CD8-positive, alpha-beta memory T cell (primary cell): ENCODE measurements at places on chromosomes 5 and 9. TPM values are rescaled to one million over a fixed set of nuclear protein-coding genes. Genes with fewer than 3 reads are reported as not detected.
A peak's percentile ranks its signal among the peaks of the same experiment; 100 is the strongest.

GRCh38 chr9:134027561-134027960, 2.3 kb downstream of the BRD3OS start:
- H3K27me3 ChIP-seq, result no peaks in the 10 kb centered on the region
- H3K36me3 ChIP-seq, result no peaks in the 10 kb centered on the region
- H3K27ac ChIP-seq, result no peak overlapping the region
- no peak for DNase-seq

DNA sequence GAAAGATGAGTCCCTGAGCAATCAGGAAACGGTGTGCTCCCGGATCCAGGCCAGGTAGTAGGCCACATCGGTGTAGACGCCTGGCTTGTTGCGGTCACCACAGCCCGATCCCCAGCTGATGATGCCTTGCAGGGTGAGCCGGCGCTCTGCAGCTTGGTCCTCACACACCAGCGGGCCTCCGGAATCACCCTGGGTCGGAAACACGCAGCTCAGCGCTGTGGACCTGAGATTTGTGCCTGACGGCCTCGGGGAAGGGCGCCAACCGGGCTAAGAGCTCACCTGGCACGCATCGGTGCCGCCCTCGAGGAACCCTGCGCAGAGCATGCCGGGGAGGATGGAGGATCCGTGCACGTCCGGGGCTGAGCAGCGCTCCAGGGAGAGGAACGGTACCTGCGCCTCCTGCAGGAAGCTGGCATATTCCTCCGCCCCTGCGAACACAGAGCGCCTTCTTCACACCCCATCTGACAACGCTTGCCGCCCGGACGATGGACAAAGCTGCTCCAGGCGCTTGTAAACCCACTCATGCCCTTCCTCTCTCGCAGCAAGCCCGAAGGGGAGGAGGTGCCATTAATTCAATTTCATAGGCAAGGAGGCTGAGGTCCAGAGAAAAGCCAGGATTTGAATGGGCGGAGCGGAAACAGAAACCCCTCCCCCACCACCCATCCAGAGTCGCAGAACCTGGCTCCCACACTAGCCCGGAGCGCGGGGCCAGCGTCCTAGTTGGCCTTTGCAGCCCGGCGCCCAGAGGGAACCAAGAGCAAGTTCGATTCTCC, 2.0 kb upstream of the PFN3 start:
- H3K4me3 ChIP-seq, result peak overlapping the region; percentile 69
- H3K4me1 ChIP-seq, result peaks cover 35% of the 10 kb centered on the region
- no peaks in the 10 kb centered on the region for H3K27me3 ChIP-seq

DNA sequence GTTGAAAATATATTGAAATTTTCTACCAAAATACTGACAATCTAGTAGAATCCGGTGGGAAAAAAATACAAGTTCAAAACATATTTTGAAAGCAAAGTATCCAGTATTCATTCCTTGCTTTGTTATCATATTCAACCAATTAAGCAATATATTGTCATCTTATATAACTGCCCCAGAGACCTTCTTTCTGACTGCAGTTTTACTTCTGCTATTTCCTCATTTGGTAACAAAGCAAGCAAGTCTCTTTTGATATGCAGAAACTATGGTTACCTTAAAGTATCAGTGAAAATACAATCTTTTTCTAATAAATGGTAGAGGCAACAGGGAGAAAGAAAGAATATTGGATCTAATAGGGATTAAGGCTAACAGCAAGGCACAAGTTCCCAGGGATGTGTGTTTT, 663.7 kb upstream of the MEF2C start:
- DNase-seq, result no peak
- H3K36me3 ChIP-seq, result no peaks in the 10 kb centered on the region
- H3K4me3 ChIP-seq, result no peak overlapping the region
- H3K4me1 ChIP-seq, result no peaks in the 10 kb centered on the region
- H3K27me3 ChIP-seq, result no peaks in the 10 kb centered on the region

Gene ADGRD2
- not detected for total RNA-seq

Gene FOXD4L4
- 0.15 TPM for total RNA-seq
